Skin of body (tissue), 3 donors: ENCODE measurements at places on chromosomes 12 and 14.
A peak's percentile ranks its signal among the peaks of the same experiment; 100 is the strongest.

- peak; percentile 8 for DNase-seq
Observed at GRCh38 chr12:79933532-79934264, 1.2 kb downstream of the PPP1R12A start.

GRCh38 chr12:49902399-49903350 lies 1.0 kb downstream of the FAIM2 start:
- DNase-seq: peak; percentile 32

GRCh38 chr12:16361142-16361783 lies 13.8 kb downstream of the MGST1 start:
- DNase-seq: no peak

DNA sequence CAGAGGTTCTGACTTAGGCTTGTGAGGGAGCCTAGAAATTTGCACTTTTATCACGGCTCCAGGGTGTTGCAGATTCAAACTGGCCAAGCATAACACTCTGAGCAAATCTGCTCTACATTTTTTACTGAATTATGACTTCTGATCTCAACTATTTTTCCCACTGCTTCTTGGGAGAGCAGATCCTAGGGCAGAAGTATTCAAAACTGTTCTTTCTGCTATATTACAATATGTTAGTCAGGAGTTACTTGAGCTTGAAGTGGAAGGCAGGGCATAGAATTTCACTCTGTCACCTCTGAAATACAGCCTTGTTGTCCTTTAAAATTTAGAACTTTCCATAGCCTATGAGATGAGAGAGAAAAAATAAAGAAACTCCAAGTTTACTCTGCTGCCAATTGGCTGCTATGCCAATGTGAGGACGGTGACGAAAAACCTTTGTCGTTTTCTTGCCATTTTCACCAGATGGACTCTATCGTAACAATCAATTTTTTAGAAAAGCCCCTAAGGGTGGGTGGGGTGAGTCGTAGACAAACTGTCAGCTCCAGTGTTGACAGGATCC lies 16.4 kb upstream of the KERA start:
- peak; percentile 80 for DNase-seq

DNA sequence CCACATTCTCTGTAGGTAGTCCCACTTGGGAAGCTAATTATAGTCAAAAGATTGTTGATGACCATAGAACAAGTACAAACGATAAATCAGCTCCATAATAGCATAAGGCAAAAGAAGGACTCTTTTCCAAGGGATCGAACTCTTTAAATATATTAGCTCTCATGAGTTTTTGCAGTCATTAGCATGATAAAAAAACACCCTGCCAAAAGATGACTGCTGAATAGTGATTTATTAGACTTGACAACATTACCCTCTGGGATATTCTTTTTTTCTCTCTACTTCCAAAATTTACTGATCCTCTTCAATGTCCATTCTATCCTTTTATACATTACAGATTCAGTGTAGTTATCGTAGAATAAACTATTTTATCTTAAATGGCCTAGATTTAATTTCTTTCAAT lies 14.2 kb downstream of the EPYC start:
- DNase-seq: no peak

DNA sequence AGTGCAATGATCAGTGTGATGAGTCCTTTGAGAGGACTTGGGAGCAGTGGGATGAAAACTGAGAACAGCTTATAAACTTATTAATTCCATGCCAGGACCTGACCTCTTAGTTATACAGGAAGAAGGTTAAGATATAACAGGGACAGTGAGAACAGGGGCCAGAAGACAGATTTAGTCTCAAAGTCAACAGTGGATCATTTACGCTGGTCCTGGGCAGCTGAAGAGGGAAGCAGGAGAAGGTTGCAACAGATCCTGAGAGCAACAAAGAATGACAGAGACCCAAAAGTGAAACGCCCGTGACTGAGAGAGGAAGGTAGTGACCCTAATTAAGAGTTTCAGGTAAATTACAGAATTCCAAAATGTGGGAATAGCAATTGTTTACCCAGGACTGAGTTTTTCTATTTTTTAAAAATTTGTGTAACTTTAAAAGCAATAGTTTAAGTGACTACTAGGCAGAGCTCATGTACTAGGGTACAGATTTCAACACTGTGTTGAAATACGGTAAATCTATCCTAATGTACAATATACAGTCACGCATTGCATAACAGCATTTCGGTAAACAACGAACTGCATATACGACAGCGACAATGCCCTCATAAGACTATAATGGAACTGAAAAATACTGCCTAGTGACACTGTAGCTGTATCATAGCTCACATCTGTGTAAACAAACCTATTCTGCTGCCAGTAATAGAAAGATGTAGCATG lies 77.7 kb upstream of the GNPNAT1 start:
- no peak for DNase-seq

DNA sequence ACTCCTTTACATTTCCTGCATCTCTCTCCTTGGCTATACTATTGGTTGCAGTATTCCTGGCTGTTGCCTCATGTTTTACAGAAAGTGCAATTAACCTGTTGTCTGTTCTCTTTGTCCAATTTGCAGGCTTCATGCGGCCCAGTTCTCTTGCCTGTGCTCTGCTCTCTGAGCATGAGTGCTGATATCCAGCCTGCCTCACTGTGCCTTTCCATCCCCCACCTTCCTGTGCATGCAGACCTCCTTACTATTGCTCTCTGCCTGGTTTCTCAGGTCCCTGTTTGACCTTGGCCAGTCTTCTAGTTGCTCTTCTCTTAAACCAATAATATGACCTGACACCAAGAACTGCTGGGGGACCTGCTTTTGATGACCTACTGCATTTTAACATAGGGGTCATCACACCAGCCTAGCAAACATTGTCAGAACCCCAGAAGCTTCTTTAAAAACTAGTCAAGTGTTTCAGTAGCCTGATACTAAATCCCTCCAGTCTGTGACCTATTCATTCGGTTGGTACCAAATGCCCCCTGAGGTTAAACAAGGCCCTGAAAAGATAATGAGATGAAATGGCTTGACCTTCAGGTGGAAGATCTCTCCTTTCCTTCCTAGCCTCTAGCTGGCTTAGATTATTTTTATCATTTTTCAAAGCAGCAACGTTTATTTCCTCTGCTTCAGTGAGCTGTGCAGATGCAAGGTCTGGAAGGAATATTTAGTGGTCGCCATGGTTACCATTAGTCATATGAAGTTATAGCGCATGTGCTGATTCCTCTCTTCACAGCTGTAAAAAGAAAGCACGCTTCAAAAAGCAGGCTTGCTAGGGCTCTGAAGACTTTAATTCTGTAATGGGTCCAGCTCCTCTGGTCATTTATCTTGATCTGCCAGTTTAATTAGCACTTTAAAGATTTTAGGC lies 216.5 kb downstream of the PHLDA1 start:
- peak; percentile 98 for DNase-seq

- no peak for DNase-seq
Observed at GRCh38 chr12:94534774-94535509, 75.3 kb upstream of the CEP83 start.

GRCh38 chr14:30710876-30711275 lies 88.8 kb downstream of the SCFD1 start:
- no peak for DNase-seq

DNA sequence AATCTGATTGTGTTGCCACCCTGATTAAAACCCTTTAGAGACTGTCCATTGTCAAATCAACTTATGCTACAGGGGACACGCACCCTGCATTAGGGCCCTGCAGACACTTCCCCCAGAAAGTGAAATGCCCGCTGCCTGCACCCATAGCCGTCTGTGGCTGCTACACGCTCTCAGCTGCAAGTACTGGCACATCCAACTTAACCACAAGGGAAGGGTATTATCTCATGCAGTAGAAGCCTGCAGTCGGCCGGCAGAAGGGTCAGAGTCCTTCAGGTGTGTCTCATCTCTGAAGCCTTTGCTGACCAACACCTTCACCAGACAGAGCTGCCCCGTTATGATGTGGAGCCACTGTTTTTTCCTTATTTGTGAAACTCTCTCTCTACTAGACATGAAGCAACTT lies 20.8 kb downstream of the CFAP251 start:
- DNase-seq: no peak

DNA sequence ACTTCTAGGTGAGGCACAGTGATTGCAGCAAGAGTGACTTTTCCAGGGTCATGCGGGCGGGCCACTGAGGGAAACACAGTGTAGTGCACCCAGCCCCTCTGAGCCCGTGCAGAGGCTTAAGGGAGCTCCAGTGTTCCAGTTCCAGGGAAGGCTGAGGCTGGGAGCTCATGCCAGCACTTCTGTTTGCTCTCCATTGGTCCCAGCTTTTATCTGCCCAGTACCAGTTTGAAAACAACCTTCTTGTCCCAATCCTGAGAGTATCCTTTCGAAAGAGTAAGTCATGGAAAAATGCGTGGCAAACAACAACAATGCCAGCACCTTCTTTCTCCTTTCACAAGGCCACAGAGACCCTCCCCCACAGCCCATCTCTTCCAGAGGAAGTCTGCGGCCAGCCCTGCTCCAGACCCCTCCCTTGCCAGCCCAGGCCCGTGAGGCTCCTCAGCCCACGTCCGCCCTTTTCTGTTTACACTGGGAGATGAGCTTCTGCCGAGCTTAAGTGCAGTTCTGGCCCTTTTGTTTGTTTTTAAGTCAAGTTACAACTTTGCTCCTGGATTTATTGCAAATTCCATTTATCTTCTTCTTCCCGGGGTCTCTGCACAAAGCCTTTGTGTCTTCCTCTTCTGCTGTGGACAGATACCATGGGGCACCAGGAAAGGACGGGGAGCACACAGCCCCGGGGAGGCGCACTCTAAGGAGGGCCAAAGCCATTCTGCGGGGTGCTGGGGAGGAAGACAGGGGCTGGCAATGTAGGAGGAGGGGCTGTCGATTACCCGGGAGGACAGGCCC lies 185.6 kb downstream of the ZFP36L1 start:
- no peak for DNase-seq

- DNase-seq: no peak
Observed at GRCh38 chr12:91347481-91348214, 165.0 kb upstream of the DCN start.

DNA sequence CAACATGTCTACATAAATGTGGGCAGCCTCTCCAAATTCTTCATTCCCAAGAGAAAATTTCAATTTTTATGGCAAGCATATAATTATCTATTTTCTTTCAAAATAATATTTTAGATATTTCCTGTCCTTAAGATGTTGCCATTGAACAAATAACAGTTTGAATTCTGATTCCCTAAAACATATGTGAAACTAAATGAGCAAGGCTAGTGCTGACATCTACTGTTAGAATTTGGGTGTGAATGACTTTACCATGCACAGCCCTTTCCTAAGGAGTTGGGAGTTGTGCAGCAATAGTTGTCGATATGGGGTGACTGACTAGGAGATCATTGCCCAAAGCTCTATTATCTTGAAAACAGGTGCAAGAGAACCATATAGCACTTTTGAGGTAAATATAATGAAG lies 108.2 kb upstream of the SLC38A4 start:
- DNase-seq: peak; percentile 55

GRCh38 chr12:15726027-15726877 lies 62.9 kb downstream of the EPS8 start:
- DNase-seq: peak; percentile 43

DNA sequence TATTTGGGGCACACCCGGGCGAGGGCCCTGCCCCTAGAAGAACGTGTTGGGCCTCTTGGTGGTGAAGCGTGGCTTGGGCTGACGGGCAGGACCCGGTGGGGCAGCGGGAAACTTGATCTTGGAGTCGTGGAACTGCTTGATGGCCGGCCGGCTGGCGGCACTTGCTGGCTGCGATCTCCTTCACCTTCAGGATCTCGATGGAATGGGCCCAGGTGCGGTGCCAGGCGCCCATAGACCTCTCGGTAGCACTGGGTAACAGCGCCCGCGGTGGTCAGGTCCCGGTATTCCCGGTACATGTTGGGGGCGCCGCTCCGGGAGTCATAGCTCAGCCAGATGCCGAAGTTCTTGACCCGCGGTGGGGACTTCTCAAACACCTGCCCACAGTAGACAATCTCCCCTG lies 16.5 kb downstream of the UBR7 start:
- no peak for DNase-seq

DNA sequence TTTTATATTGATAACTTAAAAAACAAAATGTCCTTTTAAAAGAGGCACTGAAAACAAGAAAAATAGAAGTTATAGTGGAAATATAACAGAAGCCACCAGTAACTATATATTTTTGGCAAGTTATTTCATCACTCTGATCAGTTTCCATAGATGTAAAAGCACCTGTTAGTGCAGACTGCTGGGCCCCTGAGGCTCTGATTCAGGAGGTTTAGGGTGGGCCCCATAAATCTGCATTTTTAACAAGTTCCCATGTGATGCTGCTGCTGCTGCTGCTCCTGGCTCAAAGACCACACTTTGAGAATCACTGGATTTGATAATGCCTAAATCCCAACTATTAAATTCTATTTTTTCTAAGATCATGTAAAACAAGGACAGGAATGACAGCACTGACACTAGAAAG lies 251.1 kb downstream of the MED13L start:
- DNase-seq: no peak

DNA sequence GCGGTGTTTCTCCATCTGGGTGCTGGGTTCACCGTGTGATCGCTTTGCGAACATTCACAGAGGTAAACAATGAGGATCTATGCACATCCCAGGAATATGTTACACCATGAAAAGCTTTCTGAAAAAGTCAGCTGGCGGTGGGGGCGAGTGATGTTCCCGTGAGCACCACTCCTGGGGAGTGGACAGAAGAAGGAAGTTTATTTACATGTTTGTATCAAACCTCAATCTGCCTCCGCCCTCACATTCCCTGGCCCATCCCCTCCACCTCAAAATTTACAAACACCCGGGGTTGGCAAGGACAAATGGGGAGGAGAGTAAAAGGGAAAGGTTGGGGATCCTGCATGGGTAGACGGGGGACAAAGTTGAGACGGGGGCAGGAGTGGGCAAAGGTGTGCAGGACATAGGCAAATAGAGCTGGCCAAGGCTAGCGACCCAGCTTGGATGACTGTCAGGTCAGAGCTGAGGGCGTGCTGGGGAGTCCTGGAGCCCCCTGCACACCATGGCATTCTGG lies 6.9 kb downstream of the TNFRSF1A start:
- no peak for DNase-seq

DNA sequence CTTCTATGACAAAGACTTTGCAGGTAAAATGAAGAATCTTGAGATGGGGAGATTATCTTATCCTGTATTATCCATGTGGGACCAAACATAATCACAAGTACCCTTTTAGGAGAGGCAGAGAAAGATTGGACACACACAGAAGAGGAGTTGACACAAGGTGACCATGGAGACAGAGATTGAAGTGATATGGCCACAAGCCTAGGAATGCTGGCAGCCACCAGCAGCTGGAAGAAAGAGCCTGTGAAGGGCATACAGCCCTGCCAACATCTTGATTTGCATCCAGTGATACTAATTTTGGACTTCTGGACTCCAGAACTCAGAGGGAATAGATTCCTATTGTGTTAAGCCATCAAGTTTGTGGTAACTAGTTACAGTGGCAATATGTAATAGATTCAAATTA lies 78.1 kb downstream of the RPS29 start:
- DNase-seq: no peak
